ENCODE measurements at places on chromosomes 6 and 20. TPM values are rescaled to one million over a fixed set of nuclear protein-coding genes. Genes with fewer than 3 reads are reported as not detected.

GRCh38 chr20:63533388-63533787 is 3.8 kb downstream of the PTK6 start:
- H3K36me3 ChIP-seq, result no peaks in the 10 kb centered on the region
- peak; percentile 57 for DNase-seq
- no peaks in the 10 kb centered on the region for H3K4me1 ChIP-seq
- no peak overlapping the region for H3K4me3 ChIP-seq
- no peak overlapping the region for H3K27ac ChIP-seq

Gene IP6K3
- total RNA-seq, result 0.12 TPM

GRCh38 chr6:37866590-37867507 is 47.3 kb downstream of the ZFAND3 start:
- no peaks in the 10 kb centered on the region for H3K27me3 ChIP-seq
- DNase-seq, result no peak
- H3K27ac ChIP-seq, result no peak overlapping the region
- peaks cover 12% of the 10 kb centered on the region for H3K4me1 ChIP-seq
- H3K4me3 ChIP-seq, result no peak overlapping the region
- H3K36me3 ChIP-seq, result no peaks in the 10 kb centered on the region

GRCh38 chr6:34059136-34059731 is 86.7 kb downstream of the GRM4 start:
- no peak overlapping the region for H3K4me3 ChIP-seq
- H3K4me1 ChIP-seq, result no peaks in the 10 kb centered on the region
- no peaks in the 10 kb centered on the region for H3K36me3 ChIP-seq
- H3K27me3 ChIP-seq, result no peaks in the 10 kb centered on the region

Gene GPX5
- total RNA-seq, result not detected

DNA sequence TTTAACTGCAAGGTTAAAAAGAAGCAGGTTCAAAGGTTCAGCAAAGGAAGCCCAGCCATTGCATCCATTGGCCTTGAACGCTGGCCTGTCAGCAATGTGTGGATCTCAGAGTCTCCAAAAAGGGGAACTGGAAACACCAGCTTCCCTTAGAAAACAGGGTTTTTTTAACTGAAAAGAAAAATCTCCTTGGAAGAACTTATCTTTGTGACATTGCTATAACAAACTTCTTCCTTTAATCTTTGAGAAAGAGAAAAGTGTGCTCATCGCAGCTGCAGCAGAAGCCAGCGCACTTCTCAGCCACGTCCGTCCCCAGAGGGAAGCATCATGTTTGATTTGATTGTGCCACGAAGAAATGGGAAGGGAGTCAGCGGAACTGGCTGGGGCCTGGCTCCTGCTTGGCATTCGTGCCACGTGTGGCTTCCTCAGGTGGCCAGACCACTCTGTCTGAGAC is 215.0 kb downstream of the SYNDIG1 start:
- no peak overlapping the region for H3K27ac ChIP-seq
- H3K4me1 ChIP-seq, result no peaks in the 10 kb centered on the region
- DNase-seq, result no peak

- H3K27me3 ChIP-seq, result no peaks in the 10 kb centered on the region
- H3K27ac ChIP-seq, result no peak overlapping the region
- H3K4me1 ChIP-seq, result no peaks in the 10 kb centered on the region
- no peak for DNase-seq
- no peak overlapping the region for H3K4me3 ChIP-seq
These were observed 70.1 kb downstream of the SLC16A10 start for GRCh38 chr6:111157412-111157811.

DNA sequence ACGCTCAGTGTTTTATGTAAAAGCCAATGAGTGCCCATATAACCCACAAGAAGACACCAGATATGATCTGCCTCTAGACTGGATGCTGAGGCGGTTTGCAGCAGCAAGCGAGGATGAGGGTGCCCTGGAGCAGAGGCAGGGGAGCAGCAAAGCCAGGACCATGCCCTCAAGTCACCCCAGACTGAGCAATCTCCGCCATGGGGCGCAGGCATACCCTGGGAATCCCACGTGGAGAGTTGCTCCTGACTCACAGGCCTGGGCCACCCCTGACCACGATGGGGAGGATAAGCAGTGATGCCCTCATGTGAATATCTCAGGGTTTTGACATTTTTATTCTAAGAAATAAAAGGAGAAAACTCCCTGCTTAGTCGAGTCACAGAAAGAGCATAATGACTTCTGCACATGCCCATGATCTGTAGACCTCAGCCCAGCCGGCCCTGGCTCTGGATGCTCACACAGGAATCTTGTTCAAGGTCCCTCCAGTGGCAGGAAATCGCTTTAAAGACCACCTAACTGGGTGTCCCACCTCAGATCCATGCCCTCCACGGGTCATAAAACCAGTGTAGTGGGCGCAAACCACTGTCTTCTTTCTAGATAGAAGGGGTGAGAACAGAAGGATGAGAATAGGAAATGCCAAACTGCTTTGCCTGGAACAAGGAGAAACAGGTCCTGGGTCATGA is 138.3 kb upstream of the SNX9 start:
- H3K4me3 ChIP-seq, result no peak overlapping the region
- H3K27ac ChIP-seq, result no peak overlapping the region
- no peaks in the 10 kb centered on the region for H3K36me3 ChIP-seq
- H3K4me1 ChIP-seq, result peaks cover 5% of the 10 kb centered on the region
- H3K27me3 ChIP-seq, result no peaks in the 10 kb centered on the region
- DNase-seq, result no peak

GRCh38 chr6:158764926-158765325 is 54.2 kb downstream of the EZR start:
- H3K27me3 ChIP-seq, result no peaks in the 10 kb centered on the region
- H3K36me3 ChIP-seq, result peaks cover 5% of the 10 kb centered on the region
- no peaks in the 10 kb centered on the region for H3K4me1 ChIP-seq

DNA sequence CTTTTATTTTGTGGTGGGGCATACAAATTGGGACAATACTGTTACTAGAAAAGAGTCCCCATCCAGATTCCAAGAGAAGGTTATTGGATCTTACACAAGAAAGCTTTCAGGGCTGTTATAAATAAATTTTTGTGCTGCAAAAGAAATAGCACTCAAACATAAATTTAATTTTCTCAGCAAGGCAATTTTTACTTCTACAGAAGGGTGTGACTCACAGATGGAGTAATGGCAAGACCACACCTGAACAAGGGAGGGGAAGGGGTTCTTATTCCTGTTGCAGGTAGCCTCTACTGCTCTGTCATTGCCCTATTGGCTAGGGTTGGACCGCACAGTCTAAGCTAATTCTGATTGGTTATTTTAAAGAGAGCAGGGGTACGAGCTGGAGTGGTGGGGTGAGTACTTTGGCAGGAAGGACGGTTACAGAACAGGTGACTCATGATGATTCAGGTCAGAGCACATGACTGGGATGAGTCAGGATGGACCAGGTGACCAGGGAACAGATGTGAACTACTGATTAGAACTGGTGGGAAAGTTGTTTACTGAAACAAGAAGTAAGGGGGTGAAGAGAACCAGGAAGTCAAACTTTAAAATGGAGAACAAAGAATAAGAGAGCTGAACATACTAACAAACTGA is 41.1 kb downstream of the CNR1 start:
- H3K27ac ChIP-seq, result no peak overlapping the region
- H3K36me3 ChIP-seq, result no peaks in the 10 kb centered on the region
- no peaks in the 10 kb centered on the region for H3K27me3 ChIP-seq
- no peak for DNase-seq
- H3K4me1 ChIP-seq, result no peaks in the 10 kb centered on the region

GRCh38 chr6:44012078-44012493 is 115.2 kb downstream of the MRPL14 start:
- H3K4me1 ChIP-seq, result no peaks in the 10 kb centered on the region
- H3K4me3 ChIP-seq, result no peak overlapping the region
- H3K27ac ChIP-seq, result no peak overlapping the region
- no peak for DNase-seq

Gene DHX35
- total RNA-seq, result 3.5 TPM

Gene DEFB124
- total RNA-seq, result not detected

- H3K27ac ChIP-seq, result no peak overlapping the region
- H3K4me1 ChIP-seq, result no peaks in the 10 kb centered on the region
- H3K36me3 ChIP-seq, result no peaks in the 10 kb centered on the region
- no peak for DNase-seq
- no peaks in the 10 kb centered on the region for H3K27me3 ChIP-seq
These were observed 1265.4 kb upstream of the MAP3K7 start for GRCh38 chr6:91852252-91852651.

DNA sequence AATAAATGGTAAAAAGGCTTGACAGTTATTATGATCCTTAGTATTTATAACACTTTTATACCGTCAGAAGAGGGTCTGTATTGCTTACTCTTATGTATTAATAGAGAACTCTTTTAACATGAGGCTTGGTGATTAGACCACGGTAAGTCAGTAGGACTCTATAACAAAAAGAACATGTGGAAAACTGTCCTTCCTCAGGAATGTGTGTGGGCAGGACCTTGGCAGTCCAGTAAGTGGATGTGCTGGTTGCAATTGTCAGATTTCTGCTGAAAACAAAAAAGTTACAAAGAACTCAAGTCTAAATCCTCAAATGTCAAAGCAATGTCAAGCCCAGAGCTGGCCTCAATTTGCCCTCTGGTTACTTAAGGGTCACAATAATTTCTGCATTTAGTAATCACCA is 81.1 kb downstream of the PLCG1 start:
- no peak for DNase-seq
- H3K27me3 ChIP-seq, result no peaks in the 10 kb centered on the region
- no peaks in the 10 kb centered on the region for H3K36me3 ChIP-seq
- no peak overlapping the region for H3K4me3 ChIP-seq

DNA sequence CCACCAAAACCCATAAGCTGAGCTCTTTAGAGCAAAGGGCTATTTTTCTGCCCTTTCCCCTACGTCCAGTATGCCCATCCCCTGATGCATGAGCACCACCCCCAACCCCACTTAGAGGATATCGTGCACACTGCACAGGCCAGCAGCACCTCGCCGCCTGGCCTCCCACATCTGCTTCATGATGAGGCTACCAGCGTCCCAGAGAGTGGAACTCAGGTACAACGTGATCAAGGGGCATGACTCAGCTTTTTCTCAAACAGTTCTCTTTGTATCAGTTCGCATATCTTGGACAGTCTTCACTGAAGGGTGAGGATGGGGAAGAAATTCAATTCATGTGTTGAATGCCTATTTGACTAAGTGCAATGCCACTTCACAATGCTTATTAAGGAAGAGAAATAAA is 81.9 kb upstream of the QKI start:
- H3K36me3 ChIP-seq, result no peaks in the 10 kb centered on the region
- no peak overlapping the region for H3K27ac ChIP-seq
- DNase-seq, result no peak
- H3K4me1 ChIP-seq, result no peaks in the 10 kb centered on the region

- no peak overlapping the region for H3K4me3 ChIP-seq
- no peaks in the 10 kb centered on the region for H3K27me3 ChIP-seq
These were observed 76.2 kb downstream of the TCP11 start for GRCh38 chr6:35064757-35065440.

GRCh38 chr6:108133594-108134179 is 32.1 kb upstream of the NR2E1 start:
- peak overlapping the region; percentile 87 for H3K27ac ChIP-seq
- peak overlapping the region; percentile 37 for H3K4me3 ChIP-seq
- no peaks in the 10 kb centered on the region for H3K36me3 ChIP-seq
- peak; percentile 84 for DNase-seq
- H3K27me3 ChIP-seq, result no peaks in the 10 kb centered on the region

GRCh38 chr6:1255636-1256365 is 56.1 kb upstream of the FOXQ1 start:
- H3K4me1 ChIP-seq, result no peaks in the 10 kb centered on the region
- H3K27ac ChIP-seq, result no peak overlapping the region
- no peaks in the 10 kb centered on the region for H3K27me3 ChIP-seq
- H3K4me3 ChIP-seq, result no peak overlapping the region

DNA sequence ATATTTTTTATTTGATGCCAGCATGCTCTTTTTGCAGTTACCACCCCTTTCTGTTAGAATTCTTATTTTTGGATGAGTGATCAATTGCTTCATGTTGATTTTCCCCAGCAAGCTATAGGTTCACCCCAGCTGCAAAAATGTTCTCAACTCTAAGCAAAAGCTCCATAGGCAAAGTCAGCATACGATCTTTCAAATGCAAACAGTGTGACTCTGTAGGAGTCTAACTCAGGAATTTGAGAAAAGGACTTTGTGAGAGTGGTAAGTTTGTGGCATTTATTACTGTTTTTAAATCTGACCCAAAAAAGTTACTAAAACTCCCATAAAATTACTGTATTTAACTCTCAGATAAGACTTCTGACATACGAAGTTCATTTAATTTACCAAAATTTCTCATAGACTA is 134.9 kb upstream of the HSF2 start:
- no peak overlapping the region for H3K4me3 ChIP-seq
- H3K27me3 ChIP-seq, result no peaks in the 10 kb centered on the region
- H3K27ac ChIP-seq, result no peak overlapping the region

DNA sequence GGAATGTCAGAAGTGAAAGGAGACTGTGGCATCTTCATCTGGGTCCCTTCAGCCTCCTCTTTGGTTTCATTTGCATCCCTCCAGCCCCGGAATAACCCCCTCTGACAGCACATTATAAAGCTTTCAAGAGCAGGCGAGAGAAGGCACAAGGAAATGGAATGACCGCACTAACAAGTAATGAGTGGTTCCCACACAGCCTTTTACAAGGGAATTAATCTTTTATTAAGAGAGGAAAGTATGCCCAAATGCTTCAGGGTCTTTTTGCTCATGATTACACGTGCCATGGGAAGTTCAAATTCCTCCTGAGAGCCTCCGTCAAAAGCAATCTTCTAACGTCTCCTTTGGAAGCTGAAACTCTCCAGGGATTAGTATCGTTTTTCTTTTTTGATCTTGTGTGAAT is 347.0 kb downstream of the BTBD3 start:
- no peak for DNase-seq
- no peak overlapping the region for H3K4me3 ChIP-seq
- no peak overlapping the region for H3K27ac ChIP-seq
- H3K27me3 ChIP-seq, result no peaks in the 10 kb centered on the region
- no peaks in the 10 kb centered on the region for H3K4me1 ChIP-seq

DNA sequence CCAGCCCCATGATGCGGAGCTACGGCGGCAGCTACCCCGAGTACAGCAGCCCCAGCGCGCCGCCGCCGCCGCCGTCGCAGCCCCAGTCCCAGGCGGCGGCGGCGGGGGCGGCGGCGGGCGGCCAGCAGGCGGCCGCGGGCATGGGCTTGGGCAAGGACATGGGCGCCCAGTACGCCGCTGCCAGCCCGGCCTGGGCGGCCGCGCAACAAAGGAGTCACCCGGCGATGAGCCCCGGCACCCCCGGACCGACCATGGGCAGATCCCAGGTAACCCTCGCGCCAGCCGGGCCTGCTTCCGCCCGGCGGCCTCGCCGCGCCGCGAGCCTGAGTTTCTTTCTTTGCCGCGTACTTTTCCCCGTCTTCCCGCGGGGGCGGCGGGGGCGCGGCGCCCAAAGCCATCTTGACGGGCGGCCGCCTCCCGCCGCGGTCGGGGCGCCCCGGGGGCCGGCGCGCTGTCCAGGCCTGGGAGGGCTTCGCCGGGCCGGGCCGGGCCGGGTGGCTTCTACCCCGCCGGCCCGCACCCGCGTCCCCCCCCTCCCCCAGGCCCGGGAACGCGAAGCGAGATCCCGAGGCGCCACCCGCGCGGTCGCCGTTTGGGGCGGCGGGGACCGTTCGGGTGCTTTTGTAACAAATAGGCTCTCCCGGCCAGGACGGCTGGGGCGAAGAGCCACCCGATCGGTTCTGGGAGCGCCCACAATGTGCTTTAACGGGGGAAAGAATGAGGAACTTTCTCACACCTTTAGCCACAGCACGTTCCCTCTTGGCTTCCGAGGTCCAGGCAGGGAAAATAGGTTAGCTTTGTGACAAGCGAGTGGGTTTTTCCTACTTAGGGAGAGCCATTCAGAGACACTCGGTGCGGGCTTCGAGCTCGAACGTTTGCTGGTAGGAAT is 2.3 kb downstream of the ARID1B start:
- no peaks in the 10 kb centered on the region for H3K36me3 ChIP-seq
- peak overlapping the region; percentile 99 for H3K27ac ChIP-seq
- H3K27me3 ChIP-seq, result no peaks in the 10 kb centered on the region
- peak overlapping the region; percentile 70 for H3K4me3 ChIP-seq

All from pancreas (tissue), 10 donors.